ENCODE measurements at places on chromosomes 11 and 22.

DNA sequence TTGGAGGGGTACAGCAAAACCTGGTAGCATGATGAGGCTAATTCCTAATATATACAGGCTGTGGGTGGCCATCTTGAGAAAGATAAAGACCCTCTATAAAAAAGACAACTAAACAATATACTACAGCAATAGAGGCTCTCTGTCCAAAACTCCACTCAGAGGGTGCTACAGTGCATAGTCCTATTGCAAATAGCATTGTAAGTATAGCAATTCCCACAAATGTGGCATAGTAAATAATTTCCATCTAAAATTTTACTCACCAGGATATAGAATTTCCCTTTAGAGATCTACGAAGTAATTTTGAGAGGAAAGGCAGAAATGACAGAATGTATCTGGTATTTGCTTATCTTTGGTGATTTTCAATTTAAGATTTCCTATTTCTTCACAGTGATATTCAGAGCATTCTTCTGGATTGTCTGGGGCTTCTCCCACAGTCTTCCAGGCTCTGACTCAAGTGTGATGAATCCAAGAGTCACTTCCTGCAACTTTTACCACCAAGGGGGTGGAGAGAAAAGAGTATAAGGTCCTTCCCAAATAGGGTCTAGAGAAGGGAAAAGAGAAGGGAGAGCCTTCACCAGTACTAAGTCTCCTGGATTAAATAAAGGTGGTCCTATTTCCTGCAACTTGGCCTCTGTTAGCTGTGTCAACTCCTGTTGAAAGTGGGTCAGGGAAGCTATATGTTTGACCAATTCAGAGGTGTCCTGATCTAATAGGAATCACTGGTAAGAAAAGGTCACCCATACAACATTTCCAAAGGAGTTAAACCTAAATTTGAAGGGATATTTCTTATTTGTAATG is 1054.7 kb upstream of the CNTN5 start:
- DNase-seq, result peak; percentile 84

DNA sequence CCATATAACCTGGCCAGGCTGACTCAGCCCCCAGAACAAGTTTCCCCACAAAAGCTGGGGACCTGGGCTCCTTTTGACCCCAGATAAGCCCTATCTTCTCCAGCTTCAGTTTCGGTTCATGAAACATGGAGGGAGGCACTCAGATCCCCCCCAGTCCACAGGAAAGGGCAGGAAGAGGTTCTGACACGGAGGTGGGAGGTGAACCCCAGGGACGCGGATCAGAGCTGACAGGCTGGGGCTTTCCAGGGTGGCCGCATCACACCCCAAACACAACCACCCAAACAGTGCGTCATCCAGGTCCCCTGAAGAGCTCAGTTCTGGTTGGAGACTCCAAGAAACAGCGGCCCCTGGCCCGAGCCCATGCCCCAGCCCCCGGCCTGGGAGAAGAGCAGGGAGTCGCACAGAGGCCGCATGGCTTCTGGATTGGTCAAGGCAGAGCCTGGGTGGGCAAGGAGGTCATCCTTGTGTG is 44.3 kb upstream of the A4GALT start:
- no peak for DNase-seq

- DNase-seq, result no peak
Observed at GRCh38 chr11:776561-777287, 563 bp downstream of the GATD1 start.

- no peak for DNase-seq
Observed at GRCh38 chr11:128643661-128644317, 50.1 kb upstream of the FLI1 start.

DNA sequence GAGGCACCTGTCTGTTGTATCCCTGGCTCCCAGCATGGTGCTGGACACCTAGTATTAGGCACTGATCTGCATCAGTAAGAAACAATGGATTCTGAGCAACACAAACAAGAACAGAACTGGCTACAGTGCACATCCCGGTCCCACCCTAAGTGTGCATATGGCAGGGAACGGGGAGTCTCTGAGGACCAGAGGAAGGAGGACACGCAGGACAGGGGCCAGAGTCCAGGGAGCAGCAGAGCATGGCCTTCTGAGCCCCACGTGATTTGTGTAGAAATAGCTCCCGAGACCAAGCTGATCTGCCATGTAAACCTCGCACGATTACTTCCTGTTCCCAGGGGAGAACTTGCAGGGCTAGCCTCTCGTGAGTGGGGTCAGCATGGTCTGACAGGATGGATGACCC is 12.7 kb upstream of the SNX32 start:
- DNase-seq, result no peak

GRCh38 chr11:15585602-15586331 is 471.0 kb downstream of the INSC start:
- DNase-seq, result no peak

- no peak for DNase-seq
Observed at GRCh38 chr11:11841116-11841722, 553 bp upstream of the USP47 start.

DNA sequence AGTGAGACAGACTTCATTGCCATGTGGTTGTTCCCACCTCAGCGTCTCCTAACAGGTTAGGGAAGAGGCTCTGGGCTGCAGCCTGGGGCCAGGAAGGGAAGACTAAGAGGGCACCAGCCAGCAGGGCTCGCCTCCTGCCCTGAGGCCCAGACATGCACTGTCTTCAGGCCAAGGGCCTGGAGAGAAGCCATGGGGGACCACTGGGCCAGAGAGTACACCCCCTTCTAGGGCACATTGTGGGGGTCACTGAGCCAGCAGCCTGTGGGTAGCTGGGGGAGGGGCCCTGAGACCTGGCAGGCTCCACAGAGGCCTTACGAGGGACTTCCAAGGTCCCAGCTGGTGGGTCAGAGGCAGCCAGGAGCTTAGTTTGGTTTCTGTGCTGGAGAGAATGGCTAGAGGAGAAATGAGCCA is 25.0 kb upstream of the MYRF start:
- no peak for DNase-seq

DNA sequence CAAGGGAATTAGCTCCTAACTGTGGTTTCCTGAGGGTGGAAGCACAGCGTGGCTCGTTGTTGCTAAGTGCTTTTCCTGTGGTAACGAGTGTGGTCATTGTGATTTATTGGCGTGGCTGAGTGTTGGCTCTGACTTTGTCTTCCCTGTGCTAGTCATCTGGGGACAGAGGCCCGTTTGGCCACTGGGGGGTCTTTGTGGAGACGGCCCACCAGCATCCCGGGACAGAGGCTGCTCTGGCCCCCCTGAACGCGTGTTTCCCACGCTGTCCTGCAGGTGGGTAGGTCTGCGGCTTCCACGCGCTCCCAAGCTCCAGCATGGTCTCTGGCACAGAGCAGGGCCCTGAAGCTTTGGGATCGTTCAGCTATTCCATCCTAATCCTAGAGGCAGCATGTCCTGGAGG is 1040.0 kb downstream of the TBC1D22A start:
- DNase-seq, result no peak

- no peak for DNase-seq
Observed at GRCh38 chr22:37299969-37300509, 17.7 kb downstream of the CYTH4 start.

DNA sequence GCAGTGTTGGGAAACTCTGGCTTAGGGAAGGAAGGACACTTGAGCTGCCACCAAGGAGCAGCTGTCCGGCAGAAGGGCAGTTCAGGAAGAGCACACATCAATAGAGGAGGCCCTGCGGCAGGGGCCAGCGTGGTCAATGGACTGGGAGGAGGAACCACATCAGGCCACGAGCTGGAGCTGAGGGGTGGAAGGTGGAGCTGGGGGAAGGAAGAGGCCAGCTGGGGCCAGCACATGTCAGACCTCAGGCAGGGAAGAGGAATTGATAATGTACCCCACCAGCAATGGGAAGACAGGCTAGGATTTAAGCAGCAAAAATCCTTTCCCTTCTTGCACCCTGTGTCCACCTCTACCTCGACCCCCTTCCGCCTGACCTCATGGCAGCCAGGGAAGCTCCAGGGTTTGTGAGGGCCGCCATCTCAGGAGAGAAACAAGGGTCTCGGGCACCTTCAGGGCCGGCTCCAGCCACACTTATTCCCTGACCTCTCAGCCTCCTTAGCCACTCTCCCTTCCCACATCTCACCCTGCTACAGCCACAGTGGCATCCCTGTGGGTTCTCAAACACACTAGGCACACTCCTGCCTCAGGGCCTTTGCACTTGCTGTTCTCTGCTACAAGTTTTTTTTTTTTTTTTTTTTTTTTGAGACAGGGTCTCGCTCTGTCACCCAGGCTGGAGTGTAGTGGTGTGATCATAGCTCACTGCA is 157.8 kb upstream of the GRK3 start:
- DNase-seq, result no peak

- no peak for DNase-seq
Observed at GRCh38 chr11:117089685-117090084, 8.5 kb downstream of the SIK3 start.

- no peak for DNase-seq
Observed at GRCh38 chr11:64712430-64713015, 10.5 kb downstream of the NRXN2 start.

DNA sequence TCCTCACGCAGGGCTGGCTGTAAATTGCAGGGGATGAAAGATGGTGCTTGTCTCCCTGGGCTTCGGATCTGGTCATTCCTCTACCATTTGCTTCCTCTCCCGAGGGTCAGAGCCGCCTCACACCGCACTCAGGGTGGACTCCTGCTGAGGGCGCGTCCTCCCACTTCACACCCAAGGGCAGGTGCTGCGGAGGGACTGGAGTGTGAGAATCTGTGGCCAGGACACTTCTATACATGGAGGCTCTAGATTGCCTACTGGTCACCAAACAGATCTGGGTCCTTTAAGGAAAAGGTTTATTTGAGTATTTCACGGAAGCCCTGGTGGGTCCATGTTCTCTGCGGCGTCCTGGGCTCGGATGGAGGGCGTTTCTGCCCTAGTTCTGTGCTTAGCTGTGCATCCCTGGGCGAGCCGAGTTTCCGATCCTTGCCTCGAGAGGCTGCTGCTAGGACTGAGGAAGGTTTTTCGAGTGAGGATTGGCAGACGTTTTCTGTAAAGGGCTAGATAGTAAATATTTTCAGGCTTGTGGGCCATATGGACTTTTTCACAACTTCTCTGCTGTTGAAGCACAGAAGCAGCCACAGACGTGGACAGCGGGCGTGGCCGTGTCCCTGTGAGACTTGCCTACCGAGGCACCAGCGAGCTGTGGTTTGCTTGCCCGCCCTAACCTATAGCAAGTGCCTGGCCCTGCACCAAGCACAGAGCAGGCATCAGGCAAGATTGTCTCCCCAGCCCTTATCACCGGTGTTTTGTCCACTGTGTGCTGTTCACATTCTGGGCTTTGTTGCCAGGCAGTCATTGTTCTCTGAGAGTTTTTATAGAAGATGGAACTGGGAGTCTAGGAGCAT is 279.0 kb downstream of the TBC1D22A start:
- DNase-seq, result no peak

DNA sequence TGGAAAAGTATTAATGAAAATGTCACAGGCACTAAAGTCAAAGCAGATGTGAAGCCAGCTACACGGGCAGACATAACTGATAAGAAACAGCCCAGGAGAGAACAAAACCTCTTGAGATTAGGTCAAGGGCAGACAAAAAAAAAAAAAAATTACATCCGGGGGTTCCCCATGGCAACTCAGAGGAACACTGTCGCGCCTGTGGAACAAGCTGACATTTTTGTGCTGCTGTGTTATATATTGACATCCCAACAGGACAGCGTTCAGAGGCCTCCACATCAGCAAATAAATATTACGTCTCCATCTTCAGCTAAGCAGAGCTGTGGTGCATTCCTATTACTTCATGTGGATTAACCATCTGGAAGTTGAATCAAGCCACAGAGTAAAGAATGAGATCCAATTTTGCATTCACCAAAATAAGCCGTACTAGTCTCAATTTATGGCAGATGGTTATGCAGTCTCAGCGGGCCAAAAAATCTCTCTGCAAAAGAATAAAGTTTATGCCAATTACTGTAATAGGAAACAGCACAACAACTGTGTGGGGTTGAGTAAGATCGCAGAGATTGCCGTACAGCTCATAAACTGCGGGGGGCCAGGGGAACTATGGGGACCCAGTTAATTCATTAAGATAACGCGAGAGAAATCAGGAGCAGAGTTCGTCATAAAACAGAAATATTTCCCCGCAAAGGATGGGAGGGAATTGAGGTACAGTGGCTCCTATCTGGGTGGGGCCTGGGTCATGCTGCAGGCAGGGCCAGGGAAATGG is 41.3 kb upstream of the MN1 start:
- DNase-seq, result no peak

DNA sequence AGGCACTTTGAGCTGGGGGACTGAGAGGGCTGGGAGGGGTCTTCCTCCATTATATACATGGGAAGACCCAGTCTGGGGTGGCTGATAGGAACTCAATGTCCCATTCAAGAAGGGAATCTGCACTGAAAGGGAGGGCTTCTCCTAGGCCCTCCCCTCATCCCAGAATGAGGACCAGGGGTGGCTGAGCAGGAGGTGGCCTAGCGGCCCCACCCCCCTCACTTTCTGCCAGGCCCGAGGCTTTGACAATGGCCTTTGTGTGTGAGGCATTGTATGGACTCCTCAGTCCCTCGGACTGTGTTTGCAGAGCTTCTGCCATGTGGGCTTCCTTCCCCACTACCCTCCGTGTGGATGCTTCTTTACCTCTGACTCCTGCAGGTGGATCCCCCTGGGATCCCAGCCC is 65.7 kb downstream of the NECTIN1 start:
- DNase-seq, result no peak

DNA sequence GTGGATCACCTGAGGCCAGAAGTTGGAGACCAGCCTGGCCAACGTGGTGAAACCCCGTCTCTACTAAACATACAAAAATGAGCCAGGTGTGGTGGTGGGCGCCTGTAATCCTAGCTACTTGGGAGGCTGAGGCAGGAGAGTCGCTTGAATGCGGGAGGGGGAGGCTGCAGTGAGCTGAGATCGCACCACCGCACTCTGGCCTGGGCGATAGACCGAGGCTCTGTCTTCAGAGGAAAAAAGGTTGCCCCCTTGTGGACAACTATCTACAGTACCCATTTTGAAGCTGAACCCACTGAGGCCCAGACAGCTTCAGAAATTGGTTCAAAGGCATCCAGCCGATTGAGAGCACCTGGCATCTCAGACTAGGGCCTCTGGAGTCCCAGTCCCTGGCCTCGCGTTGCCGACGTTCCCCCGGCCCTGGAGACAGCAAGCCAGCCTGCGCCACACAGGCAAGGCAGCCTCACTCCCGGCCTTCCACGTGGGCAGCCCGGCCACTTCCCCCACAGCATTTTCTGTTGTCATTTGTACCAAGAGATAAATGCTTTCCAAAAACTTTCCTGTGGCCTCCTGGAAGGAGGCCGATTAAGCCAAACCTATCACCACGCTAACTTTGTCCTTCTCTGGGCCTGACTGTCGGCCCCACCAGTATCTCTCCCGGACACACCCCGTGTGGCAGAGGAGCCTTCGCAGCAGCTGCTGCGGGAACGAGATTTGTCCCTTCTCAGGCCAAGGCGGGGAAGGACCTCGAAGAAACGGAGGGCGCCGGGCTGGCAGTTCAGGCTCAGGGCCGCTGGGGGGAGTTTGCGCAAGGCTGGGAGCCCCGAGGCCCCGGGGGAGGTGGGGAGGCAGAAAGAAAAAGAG is 82.8 kb downstream of the FLI1 start:
- no peak for DNase-seq

GRCh38 chr11:68343761-68344256 is 31.4 kb downstream of the LRP5 start:
- no peak for DNase-seq

Measured in RCC 7860 (cell line).